Activated CD4-positive, alpha-beta memory T cell treated with anti-CD3 and anti-CD28 coated beads for 36 hours (primary cell): ENCODE measurements at places on chromosomes 6 and 20.
A peak's percentile ranks its signal among the peaks of the same experiment; 100 is the strongest.

GRCh38 chr6:152575621-152576150 is 61.5 kb downstream of the SYNE1 start:
- DNase-seq = no peak

GRCh38 chr6:161257793-161258457 is 15.9 kb downstream of the AGPAT4 start:
- no peak for DNase-seq

GRCh38 chr6:2749969-2750600 is 637 bp downstream of the MYLK4 start:
- peak; percentile 80 for DNase-seq

DNA sequence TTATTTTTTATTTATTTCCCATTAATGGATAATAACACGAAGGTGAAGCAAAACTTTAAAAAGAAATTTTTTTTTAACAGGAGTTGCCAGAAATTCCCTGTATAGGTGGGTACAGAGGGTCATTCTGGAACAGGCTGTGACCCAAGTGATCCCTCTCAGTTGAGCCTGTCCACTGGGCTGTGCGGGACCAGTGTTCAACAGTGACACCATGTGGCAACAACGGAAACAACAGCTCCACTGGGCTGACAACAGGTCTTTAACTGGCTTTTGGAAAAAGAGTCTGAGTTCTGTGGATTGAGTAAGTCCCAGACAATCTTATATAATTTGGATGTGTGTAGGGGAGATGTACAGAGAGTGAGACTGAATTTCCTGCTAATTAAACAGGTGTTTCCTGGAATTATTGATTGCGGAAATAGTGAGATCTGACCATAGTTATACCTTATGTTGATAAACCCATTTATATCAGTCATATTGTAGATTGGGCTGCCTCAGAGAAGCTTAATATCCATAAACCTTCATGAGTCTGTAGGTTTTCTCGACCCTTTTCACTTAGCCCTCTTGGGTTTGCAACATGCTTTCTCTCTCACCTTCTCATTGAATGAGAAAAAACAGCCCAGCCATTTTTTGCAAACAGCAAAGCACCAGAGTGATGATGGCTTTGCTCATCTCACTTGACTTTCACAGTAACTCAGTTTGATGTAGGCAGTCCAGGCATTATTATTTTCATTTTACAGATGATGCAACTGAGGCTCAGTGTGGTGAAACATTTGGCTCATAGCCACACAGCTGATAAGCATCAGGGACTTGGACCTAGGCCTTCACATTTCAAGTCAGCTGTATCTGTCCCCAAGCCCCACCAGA is 17.5 kb downstream of the KIAA1755 start:
- peak; percentile 46 for DNase-seq

DNA sequence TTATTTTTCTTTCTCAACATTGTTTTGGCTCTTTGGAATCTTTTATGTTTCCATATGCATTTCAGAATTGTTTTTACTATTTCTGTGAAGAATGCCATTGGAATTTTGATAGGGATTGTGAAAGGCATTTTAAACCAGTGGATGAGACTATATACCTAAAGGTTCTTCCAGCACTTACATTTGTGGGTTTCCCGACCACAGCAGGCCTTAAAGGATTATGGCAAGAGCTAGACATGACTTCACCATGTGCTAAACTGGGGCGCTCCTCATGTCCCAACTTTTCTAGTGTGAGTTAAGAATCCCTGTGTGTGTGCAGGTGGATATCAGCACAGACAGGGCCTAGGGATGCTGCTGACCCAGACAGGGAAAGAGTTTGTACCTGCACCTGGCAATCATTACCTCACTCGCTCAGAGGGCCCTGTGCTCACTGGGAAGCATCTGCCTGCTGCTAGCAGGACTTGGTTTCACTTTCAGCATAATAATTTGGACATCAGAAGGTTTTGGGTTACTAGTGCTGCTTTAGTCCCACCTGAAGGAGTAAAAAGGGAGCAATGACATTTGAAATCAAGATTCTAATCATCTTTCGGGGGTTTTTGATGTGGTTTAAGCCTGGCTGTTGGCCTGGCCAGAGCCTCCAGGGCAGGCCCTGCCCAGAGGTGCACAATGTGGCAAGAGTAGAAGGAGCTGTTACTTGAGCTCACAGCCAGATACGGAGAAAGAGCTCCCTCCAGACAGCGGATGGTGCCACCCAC is 137.1 kb downstream of the CDC5L start:
- no peak for DNase-seq

GRCh38 chr6:45445749-45446549 is 68.2 kb upstream of the SUPT3H start:
- DNase-seq = peak; percentile 72
